ENCODE measurements at places on chromosomes 3 and 15. TPM values are rescaled to one million over a fixed set of nuclear protein-coding genes. Genes with fewer than 3 reads are reported as not detected.

The SNX22 gene
- total RNA-seq = 2.0 TPM

DNA sequence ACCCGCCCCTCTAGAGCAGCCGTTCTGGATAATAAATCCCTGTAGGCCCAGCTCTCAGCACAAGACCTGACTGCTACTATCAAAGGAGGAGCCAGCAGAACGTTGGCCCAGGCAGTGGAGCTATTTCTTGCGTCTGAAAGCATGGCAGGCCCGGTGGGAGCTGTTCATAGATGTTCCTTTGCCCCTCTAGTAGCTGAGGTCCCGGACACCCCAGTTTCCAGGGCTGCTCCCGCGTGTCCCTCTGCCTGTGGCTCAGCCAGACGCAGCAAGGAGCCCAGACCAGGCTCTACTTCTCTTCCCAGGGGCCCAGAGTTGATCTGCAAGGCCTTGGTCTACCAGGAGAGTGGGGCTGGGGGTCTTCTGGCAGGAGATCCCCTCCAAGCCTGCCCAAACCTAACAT is 76.1 kb downstream of the FAM174B start:
- no peak for DNase-seq

The MNS1 gene
- 1.1 TPM for total RNA-seq

The STOML1 gene
- total RNA-seq = 33.0 TPM

DNA sequence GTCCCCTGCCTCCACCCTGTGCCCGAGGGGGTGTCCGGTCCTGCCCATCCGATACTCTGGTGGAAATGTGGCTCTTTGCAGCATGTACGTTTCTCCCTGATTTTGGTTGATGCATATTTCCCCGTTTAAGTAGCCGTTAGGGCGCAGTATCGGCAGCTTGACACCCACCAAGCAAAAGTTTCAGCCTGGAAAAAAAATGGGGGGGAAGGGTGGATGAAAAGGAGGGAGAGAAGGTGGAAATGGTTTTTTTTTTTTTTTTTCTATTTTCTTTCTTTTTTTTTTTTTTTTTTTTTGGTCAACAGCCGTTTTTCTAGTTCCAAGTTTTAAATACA is 1.3 kb downstream of the RAP2B start:
- peak; percentile 39 for DNase-seq

The ZBTB11 gene
- 9.4 TPM for total RNA-seq

The TRNT1 gene
- total RNA-seq = 10.4 TPM
